Activated CD4-positive, alpha-beta T cell treated with anti-CD3 and anti-CD28 coated beads, Interleukin-2, amount 50 U/mL, for 1 hour (primary cell): ENCODE measurements at places on chromosomes 2 and 18.

- DNase-seq, result no peak
Observed at GRCh38 chr2:127420039-127420864, 2.0 kb downstream of the PROC start.

GRCh38 chr2:433216-433615 lies 145.3 kb upstream of the ALKAL2 start:
- DNase-seq, result no peak

- no peak for DNase-seq
Observed at GRCh38 chr18:22272242-22272641, 102.9 kb downstream of the GATA6 start.

DNA sequence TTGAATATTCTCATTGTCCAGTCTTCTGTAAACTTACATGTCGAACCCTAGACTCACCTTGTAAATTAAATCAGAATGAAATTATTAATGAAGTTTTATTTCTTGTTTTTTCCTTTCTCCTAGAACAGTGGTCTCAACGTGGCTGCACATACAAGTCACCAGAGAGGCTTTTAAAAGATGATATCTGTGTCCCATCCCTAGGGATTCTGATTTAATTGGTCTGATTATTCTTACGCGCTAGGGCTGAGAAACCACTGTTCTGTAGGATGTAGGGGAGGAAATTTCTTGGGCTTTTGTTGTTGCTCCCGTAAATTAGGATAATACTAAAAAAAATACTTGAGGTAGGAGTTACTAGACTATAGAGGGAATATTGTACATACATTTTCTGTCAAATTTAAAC lies 32.1 kb downstream of the PPM1B start:
- no peak for DNase-seq

DNA sequence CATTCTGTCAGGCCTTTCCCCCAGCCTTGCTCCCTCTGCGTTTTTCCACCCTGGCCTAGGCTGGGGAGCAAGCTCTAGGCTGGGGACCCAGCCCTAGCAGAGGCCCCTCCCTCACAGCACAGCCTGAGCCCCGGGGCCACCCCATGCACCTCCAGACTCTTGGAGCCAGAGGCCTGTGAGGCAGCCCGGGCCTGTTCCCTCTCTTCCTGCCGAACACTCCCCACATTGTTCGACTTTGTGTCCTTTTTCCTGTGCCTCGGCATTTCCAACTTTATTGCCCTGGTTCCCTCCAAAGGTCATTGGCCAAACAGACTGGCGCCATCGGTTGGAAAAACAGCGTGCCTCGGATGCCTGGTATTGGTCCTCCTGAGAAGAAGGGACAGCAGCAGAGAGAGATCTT lies 79.7 kb downstream of the HS1BP3 start:
- DNase-seq, result no peak

DNA sequence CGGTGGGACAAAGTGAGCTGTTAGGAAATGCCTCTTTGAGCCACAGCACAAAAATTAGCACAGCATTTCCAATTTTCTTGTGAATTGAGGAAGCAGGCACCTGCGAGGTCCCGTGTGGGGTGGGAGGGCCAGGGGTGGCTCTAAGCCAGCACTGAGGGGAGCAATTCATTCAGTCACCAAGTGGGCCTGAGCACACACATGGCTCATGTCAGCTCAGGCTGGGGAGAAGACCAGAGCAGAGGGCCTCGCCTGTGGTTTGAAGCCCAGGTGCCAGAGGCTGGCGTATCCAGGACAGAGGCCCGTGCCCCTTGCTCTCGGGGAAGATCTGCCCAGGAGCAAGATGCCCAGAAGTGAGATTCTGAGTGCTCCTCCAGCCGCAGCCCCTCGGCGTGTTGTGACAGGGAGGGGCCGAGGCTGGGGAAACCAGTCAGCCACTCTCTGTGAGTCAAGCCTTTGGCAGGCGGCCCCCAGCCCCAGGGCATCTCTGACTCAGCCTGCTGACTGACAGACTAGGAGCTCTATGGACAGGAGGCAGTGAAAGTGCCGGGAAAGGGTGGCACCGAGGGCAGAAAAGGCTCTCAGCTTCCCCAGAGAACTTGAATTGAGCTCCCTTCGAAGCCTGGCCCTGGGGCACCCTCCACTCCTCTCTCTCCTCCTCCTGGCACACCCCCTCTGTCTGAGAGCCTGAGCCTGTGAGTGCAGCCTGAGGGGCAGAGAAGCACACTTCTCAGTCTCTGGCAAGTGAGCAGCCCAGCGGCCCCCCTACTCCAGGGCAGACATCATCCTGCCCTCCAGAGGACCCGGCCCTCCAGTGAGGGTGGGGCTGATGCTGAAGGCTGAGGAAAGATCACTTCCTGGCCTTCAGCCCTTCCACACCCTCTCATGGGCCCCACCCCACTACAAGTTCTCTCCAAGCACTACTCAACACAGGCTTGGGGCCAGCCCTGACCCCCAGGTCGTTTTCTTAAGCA lies 32.3 kb downstream of the CYP26B1 start:
- DNase-seq, result no peak

GRCh38 chr2:166451468-166451867 lies 42.6 kb downstream of the SCN7A start:
- DNase-seq, result no peak

DNA sequence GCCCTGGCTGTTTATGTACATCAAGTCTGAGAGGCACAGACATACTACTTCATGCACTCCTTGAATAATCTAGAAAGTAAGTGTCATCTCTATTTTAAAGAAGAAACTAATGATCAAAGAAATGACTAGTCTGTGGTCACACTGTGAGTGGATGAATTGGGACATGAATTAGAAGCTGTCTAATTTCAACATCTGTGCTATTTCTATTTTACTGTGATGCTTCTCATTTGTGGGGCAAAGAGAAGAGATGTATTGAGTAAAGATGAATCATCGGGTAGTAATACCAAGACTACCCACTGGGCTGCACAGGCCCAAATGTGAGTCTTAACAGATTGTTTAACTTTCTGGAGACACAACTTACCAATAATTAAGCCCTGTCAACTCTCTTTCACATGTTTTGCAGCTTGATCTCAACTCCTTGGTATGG lies 42.4 kb upstream of the MTIF2 start:
- no peak for DNase-seq

GRCh38 chr18:64710105-64710861 lies 561.4 kb upstream of the LINC00305 start:
- DNase-seq, result no peak

DNA sequence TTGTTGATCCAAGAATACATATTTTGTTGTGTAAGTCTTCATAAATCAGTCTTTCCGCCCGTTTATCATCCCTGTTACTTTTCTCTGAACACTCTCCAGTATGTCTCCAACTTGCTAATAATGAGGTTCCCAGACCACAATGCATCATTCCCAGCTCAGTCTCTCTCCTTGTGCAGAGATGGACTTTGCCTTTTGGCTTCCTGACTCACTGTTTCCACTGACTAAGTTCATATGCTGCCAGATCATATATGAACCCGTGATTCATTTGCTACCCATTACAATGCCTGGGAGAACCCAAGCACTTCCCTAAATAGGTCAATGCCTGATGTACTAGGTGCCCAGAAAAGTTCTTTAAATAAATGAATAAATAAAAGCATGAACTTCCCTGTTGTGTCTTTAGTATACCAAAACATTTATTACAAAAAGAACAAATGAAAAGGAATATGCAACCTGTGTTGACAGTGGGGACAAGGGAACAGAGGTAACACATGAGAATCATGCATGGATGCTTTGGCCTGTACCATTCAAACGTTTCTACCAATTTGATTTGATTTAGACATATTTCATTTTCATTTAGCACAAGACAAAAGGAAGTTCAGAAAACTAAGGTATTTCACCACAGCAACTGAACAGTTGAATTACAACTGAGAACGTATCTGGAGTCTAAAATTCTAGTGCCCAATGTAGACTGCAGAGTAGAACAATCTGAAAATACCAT lies 215.4 kb upstream of the HNRNPA3 start:
- DNase-seq, result no peak

DNA sequence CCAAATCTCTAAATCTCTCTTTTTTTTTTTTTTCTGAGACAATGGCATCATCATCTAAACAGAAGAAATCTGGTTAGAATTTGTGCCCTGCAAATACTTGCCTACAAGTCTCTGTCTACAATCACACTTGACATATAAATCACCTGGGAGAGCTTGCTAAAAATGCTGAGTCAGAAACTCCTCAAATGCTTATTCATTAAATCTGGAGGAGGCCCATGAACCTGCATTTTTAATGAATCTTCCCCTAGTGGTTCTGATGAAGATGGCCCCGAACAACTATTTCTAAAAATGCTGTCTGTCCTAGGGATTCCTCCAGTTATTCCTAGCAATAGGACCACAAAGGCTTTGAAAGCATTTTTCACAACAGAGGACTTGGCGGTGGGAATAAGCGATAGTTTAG lies 1.6 kb upstream of the CSRNP3 start:
- DNase-seq, result no peak

GRCh38 chr2:221501210-221501882 lies 70.8 kb downstream of the EPHA4 start:
- no peak for DNase-seq

DNA sequence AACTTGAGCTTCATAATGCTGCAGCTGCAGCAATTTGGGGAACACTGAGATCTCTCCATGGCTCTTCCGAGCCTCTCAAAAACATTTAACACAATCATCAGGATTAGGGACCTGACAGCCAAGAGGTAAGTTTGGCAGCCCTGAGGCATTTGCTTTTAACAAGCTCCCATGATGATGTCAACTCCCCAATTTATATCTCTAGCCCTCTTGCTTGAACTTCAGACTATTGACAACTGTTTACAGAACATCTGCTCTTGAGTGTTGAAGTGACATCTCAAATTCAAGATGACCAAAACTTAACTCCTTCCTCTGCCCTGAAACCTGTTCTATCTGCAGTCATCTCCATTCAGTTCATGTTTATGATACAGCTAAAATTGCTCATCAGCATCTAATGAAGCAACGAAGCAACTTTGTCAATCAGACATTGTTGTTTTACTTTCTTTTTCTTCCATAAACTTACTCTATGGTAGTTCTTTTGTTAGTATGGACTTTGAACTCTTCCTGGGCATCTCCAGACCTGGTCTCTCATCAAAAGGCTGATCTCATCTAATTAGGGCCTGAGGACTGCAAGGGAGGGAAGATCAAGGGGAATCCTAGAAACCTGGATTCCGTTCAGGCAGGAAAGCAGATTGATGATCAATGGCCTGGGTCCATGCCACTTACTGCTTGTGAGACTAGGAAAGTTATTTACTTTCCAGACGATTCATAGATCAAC lies 48.1 kb downstream of the SEMA4F start:
- DNase-seq, result no peak

GRCh38 chr2:119289093-119289492 lies 65.5 kb downstream of the STEAP3 start:
- DNase-seq, result no peak

DNA sequence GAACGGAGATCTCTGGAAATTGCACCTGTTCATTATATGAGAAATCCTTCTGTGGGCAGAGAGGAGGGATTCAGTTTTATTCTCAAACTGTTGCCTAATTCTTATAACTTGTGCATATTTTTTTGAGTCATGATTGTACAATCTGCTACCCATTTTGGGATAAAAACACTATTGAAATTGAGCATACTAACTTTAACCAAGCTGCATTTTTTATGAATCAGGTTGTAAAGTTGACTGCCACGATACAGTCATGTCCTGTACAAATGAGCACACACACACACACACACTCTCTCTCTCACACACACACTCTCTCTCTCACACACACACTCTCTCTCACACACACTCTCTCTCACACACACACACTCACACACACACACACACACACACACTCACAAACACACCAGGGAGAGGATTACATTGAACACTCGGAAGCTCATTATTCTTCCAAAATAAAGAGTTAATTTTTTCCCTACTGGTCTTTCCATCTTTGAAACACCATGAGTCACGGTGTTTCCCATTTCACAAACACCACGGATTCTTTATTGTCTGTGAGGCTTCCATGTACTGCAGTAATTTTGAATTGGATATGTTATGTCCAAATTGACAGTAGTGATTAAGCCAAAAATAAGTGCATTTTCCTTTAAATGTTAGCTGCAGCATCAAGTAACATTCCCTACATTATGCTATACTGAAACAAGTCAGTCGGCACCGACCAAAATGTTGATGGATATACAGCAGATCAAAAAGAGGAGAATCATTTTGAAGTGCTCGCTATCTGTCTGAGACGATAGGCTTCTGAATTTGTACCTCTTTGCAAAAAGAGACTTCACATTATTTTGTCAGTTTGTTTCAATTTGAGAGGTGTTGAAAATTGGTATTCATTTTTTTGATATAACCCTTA lies 216.9 kb downstream of the ARHGAP15 start:
- DNase-seq, result no peak

- no peak for DNase-seq
Observed at GRCh38 chr18:32956591-32957315, 183.9 kb upstream of the KLHL14 start.

DNA sequence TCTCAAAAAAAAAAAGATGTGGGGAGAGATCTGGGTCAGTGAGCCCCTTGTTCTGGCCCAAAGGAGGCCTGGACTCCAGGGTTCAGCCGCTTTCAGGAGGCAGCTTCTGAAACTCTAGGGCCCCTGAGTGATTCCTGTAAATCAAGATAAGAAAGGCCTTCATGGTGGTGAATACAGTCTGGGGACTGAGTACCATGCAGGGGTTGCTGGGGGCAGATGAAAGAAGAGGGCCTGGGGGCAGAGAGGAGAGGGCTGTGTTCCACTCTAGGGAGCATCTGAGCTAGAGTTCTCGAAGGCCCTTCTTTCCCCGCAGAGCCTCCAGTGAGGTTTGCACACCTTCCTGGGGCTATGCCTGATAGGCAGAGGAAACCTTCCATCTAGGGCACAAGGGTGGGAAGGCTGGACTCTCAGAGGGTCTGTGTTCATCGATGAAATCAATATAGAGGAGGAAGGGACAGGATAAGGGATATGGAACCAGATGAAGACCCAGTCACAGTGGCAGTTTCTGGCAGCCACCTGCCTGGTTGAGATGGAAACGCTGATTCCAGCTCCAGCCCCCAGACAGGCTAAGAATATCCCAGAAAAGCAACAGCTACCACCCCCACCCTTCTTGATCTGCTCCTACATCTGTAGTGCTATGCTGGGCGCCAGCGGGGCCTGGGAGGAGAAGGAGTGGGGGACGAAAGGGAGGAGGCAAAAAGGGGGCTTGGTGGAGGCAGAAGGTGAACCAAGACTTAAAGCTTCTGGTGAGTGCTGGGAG lies 4.7 kb upstream of the CDK5R2 start:
- no peak for DNase-seq

DNA sequence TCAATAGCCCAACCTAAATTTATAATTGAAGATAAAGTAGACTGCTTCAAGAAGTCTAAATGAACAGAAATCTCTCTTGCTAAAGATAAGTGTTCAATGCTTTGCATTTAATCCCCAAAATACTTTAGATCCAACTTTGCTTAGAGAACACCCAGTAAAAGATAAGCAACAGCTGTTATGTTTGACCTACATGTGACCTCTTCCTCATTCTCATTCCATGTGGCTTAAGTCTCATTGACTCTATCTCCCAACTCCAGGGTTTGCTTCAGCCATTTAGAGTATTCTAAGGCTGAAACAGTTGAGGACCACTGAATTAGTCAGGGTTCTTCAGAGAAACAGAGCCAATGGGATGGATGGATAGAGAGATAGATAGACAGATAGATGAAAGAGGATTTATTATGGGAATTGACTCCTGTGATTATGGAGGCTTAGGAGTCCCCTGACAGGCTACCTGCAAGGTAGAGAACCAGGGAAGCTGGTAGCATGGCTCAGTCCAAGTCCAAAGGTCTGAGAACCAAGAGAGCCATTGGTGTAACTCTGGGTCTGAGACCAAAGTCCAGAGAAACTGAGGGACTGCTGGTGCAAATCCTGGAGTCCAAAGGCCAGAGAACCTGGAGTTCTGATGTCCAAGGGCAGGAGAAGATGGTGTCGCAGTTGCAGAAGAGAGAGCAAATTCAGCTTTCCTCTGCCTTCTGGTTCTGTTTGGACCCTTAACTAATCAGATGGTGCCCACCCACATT lies 32.1 kb downstream of the CRYGD start:
- DNase-seq, result no peak
